Stimulated activated CD8-positive, alpha-beta memory T cell treated with anti-CD3 and anti-CD28 coated beads, Interleukin-15, amount 100 ng/mL, for 48 hours (primary cell): ENCODE measurements at places on chromosomes 5 and 9.

DNA sequence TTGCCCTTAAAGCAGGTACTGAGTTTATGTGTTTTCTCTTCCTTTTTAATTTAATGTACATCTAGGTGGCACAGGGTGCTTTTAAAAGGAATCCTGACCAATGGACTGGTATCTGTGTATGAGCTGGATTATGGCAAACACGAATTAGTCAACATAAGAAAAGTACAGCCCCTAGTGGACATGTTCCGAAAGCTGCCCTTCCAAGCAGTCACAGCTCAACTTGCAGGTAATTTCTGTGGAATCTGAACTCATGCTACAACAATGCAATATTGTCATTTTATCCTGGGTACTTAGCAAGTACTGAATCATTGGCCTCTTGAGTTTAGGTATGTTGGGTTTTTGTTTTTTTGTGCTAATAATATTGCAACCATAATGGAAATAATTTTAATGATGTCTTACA, 14.4 kb upstream of the TMOD1 start:
- no peak for DNase-seq

DNA sequence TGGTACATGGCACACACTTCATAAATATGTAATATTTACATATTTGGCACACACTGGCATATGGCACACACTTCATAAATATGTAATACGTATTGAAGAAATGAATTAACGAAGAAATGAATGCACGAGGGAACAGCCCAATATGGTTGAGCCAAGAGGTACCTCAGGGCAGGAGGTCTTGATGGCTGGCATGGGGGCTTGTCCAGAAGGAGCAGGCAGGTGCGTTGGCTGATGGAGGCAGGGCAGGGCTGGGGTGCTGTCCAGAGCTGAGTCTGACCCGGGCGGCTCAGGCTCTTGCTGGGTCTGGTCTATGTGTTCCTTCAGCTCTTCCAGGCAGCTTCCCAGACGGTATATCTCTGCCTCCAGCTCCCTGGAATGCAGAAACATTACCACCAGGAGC, 26.2 kb downstream of the AKNA start:
- DNase-seq: no peak

DNA sequence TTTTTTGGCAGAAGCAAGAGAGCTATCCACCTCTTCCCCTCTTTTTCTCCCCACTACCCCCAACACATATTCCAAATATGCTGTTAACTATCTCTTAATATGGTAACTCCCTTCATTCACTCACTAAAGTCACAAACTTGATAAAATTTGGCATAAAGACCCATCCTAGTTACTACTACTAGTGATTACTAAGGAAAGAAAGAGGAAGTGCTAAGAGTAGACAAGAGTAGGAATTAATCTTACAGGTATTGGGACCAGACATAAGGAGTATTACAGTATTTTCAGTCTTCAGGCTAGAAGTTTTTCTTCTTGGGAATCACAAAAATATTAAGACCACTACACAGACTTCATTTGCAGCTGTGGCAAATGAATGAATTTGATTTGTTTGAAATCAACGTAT, 2.2 kb downstream of the ADAMTS6 start:
- DNase-seq: no peak

DNA sequence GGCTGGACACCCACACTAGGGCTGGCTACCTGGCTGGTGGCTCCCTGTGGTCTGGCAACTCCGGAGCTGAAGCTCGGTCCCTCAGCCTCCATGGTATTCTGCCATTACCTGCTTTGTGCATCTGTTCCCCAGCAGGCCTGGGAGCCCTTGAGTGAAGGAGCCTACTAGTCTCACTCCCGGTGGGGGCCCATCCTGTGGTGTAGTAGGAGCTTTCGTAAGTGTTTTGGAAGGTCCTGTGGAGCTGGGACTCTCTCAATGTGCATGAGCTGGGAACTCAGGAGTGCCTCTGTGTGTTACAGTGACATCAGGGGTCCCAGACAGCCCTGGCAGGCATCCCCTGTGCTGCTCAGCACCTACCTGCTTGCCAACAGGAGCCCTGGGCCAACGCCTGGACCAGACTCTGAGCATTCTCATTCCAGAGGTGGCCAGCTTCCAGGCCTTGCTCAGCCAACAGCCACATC, 267.1 kb downstream of the GADD45G start:
- no peak for DNase-seq

GRCh38 chr5:114949756-114950155, 220.0 kb downstream of the TRIM36 start:
- DNase-seq: no peak

- DNase-seq: no peak
Observed at GRCh38 chr9:121822093-121823085, 171.0 kb downstream of the DAB2IP start.

GRCh38 chr5:64634997-64635686, 55.2 kb upstream of the SHISAL2B start:
- no peak for DNase-seq

- no peak for DNase-seq
Observed at GRCh38 chr9:79360387-79361347, 211.1 kb upstream of the TLE4 start.

DNA sequence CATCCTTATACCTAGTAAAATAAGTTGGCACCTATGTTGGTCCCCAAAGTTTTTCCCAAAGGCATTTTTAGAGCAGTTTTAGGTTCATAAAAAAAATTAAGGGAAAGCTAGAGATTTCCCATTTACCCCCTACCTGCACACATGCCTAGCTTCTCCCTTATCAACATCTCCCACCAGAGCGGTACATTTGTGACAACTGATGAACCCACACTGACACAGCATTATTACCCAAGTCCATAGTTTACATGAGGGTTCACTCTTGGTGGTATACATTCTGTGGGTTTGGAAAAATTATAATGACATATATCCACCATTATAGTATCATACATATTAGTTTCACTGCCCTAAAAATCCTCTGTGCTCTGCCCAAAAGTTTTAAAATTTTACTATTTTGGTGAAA, 12.0 kb downstream of the RAD1 start:
- DNase-seq: no peak

DNA sequence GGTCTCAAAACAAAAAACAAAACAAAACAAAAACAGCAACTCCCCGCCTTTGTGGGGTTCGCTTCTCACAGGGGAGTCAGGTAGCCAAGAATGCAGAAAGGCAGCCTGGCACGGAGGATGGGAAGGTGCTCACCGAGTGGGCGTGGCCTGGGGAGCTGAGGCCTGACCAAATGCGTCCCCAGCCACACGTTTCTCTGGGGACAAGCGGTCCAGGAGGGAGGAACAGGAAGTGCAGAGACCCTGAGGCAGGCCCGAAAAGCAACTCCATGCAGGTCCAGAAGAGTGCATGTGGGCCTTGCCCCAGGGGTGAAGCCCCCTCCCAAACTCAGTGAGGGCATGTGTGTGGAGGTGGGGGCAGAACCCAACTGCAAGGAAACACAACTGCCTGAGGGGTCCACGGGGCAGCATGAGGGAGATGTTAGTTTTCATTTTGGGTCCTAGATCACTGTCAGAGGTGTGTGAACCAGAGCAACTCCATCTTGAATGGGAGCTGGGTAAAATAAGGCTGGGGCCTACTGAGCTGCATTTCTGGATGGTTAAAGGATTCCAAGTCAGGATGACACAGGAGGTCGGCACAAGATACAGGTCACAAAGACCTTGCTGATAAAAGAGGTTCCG, 2.6 kb upstream of the UAP1L1 start:
- no peak for DNase-seq

DNA sequence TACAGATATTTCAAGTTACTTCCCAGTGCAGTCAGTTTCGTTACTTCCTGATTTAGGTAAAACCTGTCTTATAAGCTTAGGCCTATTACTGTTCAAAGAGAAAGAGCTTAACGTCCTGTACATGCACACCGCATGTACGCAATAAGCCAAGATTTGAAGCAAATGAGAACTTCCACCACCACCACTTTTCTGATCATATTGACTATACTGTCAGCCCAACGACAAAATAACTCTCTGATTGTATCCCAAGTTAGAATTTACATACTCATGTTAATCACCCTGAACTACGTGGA, 5.1 kb downstream of the NFIB start:
- no peak for DNase-seq
